ENCODE measurements at places on chromosomes 3 and 15.

GRCh38 chr15:39701988-39702387, 80.7 kb downstream of the FSIP1 start:
- DNase-seq = no peak

GRCh38 chr3:58068122-58068809, 60.0 kb downstream of the FLNB start:
- DNase-seq = no peak

- DNase-seq = peak; percentile 85
Measured at GRCh38 chr15:90902040-90902839, 862 bp upstream of the MAN2A2 start.

- no peak for DNase-seq
Measured at GRCh38 chr3:6120786-6121185, 740.1 kb upstream of the GRM7 start.

DNA sequence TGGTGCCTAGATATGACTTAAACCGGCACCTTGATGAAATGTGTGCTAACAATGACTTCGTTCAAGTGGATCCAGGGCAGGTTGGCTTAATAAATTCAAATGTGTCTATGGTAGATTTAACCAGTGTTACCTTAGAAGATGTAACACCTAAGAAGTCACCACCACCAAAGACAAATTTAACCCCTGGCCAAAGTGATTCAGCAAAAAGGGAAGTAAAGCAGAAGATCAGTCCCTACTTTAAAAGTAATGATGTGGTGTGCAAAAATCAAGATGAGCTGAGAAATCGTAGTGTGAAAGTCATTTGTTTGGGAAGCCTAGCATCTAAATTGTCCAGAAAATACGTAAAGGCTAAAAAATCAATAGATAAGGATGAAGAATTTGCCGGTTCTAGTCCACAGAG, 1.1 kb downstream of the FAN1 start:
- DNase-seq = no peak

GRCh38 chr15:41713047-41713446, 52.8 kb downstream of the MGA start:
- no peak for DNase-seq

DNA sequence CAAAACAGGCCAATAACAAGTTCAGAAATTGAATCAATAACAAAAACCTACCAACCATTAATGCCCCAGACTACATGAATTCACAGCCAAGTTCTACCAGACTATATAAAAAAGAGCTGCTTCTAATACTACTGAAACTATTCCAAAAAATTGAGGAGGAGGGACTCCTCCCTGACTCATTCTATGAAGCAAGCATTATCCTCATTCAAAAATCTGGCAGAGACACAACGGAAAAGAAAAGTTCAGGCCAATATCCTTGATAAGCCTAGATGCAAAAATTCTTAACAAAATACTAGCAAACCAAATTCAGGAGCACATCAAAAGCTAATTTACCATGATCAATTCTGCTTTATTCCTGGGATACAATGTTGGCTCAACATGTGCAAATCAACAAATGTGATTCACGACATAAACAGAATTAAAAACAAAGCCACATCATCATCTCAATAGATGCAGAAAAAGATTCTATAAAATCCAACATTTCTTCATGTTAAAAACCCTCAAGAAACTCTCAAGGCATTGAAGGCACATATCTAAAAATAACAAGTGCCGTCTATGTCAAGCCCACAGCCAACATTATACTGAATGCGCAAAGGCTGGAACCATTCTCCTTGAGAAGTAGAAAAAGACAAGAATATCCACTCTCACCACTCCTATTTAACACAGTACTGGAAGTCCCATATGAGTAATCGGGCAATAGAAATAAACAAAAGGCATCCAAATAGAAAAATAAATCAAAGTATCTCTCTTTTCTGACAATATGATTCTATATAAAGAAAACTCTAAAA, 573.6 kb upstream of the GRM7 start:
- no peak for DNase-seq

- DNase-seq = no peak
Measured at GRCh38 chr15:88543065-88543776, 3.3 kb downstream of the DET1 start.

GRCh38 chr15:78923015-78923414, 21.8 kb downstream of the CTSH start:
- DNase-seq = no peak

- DNase-seq = no peak
Measured at GRCh38 chr15:84797801-84798200, 19.4 kb upstream of the ALPK3 start.

DNA sequence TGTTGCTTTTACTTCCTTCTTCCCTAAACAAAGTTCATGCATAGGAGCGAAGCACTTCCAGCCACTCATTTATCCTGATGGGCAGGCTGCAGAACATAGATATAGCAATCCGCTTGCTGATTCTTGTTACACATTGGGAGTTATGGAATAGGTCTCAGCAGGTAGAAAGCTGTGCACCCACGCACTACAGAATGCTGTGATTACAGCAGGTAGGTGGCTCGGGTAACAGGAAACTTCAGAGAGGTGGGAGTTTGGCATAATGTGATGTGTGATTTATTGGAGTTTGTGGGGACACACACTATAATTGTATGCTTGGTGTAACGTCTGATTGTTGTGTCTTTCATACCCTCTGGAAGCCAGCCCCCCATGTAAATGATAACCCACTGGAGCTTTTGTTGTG, 99.2 kb upstream of the MEIS2 start:
- DNase-seq = no peak

GRCh38 chr3:11619946-11620652, 23.6 kb downstream of the VGLL4 start:
- no peak for DNase-seq

- DNase-seq = no peak
Measured at GRCh38 chr3:82054849-82055248, 293.4 kb upstream of the GBE1 start.

DNA sequence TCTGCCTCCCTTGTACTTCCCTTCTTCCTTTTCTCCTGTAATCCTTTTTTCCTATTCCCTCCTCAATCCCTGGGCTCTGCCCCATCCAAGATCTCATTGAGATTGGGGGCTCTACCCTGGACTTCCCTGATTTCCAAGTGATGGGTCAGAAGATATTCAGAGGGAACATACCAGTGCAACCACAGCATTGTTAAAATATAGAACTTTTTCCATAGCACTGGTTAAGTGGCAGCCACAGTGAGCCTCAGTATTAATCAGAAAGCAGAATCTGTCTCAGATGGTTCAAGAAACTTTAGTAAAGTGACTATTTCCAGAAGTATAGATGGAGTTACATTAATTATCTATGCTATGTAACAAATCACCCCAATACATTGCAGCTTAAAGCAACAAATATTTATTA, 18.7 kb upstream of the SCN10A start:
- no peak for DNase-seq

GRCh38 chr15:34158355-34158754, 51.5 kb downstream of the KATNBL1 start:
- no peak for DNase-seq

GRCh38 chr3:178487752-178488151, 48.5 kb upstream of the KCNMB2 start:
- DNase-seq = no peak

DNA sequence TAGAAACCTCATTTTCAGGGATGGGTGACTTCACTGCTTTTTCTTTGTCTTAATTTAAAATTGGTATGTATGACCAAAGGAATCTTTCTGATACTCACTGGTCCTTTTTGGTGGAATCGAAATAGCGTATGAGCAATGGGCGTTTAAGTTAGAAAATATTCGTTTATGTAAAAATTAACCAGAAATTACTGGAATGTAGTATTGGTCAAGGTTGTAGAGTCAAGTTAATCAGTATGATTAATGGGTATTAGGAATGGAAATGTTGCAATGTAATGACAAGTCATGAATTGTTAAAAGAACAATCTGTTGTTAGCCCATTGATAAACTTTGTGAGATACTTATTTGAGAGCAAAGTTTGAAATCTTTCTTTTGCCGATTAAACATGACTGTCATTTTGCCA, 36.9 kb downstream of the AKAP13 start:
- no peak for DNase-seq

DNA sequence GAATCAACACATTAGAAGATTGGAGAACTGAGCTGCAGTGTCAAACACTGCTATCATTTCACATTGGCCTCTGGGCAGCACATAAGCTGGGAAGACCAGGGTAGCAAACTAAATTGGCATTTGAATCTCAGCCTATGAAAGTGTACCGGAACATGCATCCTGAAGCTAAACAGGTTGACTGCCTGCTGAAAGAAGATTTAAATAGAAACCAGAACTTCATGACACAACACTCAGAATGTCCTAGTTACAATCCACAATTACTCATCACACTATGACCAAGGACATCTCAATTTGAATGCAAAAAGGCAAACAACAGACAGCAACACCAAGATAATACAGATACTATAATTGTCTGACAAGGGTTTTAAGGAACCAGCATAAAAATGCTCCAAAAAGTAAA, 26.2 kb downstream of the TM2D3 start:
- DNase-seq = no peak

GRCh38 chr3:160179906-160180305, 45.3 kb upstream of the C3orf80 start:
- no peak for DNase-seq

DNA sequence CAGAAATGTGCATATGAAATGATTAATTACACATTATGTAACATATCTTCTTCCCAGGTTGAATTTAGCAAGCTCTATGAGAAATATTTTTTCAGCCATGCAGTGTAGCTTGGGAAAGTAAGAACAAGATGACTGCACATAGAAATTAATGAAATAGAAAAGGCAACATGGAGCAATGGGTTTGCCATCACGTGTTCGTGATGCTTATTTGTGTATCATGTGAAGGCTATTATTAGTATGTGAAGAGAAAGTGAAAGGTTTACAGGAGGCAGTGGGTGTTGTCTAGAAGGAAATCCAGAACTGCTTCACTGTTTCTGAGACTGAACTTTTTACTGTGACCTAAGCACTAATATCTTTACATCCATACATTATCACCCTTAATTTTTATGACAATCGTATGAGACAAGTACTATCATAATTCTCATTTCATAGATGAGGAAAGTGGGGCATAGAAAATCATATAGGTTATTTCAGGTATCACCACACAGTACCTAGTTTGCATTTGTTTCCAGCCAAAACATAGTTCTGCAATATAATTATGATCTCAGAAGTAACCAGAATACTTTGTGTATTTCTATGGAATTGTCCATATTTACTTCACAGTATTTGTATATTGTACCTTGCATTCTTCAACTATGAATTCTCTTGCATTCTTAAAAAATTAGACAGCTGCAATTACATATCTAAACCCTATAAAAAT, 14.9 kb downstream of the SERPINI1 start:
- no peak for DNase-seq

GRCh38 chr15:92869263-92869940, 30.7 kb upstream of the CHD2 start:
- peak; percentile 35 for DNase-seq

GRCh38 chr3:99965077-99965476, 147.4 kb downstream of the CMSS1 start:
- no peak for DNase-seq

DNA sequence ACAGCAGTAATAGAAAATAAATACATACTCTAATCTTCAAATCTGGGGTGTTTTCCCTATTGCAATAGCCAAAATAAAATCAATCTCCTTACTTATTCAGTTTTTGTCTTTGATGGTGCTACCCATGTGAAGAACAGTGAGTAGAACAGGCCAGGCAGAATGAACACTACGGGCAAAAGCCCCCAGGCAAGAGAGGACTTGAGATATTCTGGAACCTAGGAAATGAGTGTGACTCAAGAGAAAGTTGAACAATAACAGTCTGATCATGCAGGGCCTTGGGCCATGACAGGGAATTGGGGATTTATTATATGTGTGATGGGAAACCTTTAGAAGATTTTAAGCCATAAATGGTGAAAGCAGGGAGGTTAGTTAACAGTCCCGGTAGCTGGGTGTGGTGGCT, 14.0 kb upstream of the DUT start:
- no peak for DNase-seq

DNA sequence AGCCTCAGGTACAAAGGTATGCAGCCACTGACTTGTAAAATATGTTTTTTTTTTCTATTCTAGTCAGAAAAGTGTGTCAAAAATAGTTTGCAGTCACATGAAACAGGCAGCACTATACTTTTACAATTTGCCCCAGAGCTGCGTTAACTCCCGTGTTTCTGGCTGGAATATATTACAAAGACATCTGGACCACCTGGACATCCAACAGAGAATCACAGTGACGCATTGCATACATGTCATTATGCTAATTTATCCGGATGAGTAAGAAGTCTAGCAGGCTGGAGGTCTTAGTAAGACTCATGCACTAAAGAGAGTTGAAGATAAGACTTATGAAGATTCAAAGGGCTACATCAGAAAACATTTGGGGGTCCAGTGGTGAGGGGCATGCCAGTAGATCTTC, 39.2 kb upstream of the STRIT1 start:
- DNase-seq = no peak

GRCh38 chr3:111319598-111319997, 222.4 kb upstream of the CD96 start:
- DNase-seq = no peak

- no peak for DNase-seq
Measured at GRCh38 chr3:8608791-8609467, 35.7 kb downstream of the SSUH2 start.

DNA sequence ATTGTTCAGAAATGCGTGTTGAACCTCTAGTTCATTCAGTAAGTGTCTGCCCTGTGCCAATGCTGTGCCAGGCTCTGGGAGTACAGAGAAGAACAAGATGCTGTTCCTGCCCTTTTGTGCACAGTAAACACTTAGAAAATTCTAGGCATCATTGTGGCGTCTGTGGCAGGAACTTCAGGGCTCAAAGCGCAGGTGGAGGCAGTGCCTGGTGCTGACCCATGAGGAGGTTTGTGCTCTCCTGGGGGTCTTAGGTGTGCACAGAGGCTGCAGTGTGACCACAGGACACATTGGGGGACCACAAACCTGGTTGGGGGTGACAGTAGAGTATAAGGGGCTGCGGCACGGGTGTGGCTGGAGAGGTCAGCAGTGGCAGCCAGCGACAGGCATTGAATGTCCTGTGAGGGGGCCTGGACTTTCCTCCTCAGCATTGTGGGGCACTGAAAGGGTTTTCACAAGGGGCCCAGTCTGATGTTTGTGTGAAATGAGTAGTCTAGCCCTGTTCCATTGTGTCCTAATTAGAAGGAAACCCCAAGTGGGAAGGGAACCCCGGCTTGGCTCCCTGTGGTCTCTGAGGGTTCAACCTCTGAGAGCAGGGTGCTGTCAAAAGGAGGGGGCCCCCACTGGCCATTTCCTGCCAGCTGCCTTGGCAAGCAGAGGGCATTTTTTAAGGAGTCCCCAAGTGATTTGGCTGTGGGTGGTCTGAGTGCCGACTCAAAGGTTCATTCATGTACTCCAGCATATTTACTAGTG, 20.9 kb downstream of the MRAS start:
- DNase-seq = no peak

- peak; percentile 29 for DNase-seq
Measured at GRCh38 chr3:168040607-168041208, 55.0 kb downstream of the GOLIM4 start.

GRCh38 chr15:90388462-90389380, 679 bp downstream of the IQGAP1 start:
- no peak for DNase-seq
